ENCODE measurements at places on chromosomes 3 and 15. TPM values are rescaled to one million over a fixed set of nuclear protein-coding genes. Genes with fewer than 3 reads are reported as not detected.

Gene TIGIT
- total RNA-seq = 129 TPM

Gene SCAANT1
- not detected for total RNA-seq

Gene MASP1
- total RNA-seq = not detected

Gene C3orf85
- total RNA-seq = not detected

Gene ERICH6
- not detected for total RNA-seq

Gene MYNN
- 16.9 TPM for total RNA-seq

Gene FGD5
- not detected for total RNA-seq

Data from activated CD8-positive, alpha-beta memory T cell treated with anti-CD3 and anti-CD28 coated beads, Interleukin-2, amount 10 ng/mL, durations not matched to agents 7 days and 5 days (primary cell).